COLO829 (cell line): ENCODE measurements at places on chromosomes 12 and 14.

DNA sequence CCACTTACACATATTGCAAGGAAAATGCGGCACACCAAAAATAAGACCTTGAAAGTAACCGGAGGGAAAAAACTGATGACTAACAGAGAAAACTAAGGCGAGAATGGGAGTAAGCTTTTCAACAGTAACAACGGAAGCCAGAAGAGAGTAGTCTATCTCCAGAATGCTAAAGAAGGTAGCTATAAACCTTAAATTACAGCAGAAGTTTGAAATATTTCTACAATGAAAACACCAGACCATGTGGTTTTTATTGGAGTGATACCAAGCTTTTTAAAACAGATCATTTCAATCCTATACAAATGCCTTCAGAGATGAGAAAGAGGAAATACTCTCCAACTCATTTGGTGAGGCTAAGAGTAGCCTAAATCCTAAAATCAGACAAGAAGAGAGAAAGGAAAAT lies 209.5 kb downstream of the ANO6 start:
- DNase-seq: no peak

DNA sequence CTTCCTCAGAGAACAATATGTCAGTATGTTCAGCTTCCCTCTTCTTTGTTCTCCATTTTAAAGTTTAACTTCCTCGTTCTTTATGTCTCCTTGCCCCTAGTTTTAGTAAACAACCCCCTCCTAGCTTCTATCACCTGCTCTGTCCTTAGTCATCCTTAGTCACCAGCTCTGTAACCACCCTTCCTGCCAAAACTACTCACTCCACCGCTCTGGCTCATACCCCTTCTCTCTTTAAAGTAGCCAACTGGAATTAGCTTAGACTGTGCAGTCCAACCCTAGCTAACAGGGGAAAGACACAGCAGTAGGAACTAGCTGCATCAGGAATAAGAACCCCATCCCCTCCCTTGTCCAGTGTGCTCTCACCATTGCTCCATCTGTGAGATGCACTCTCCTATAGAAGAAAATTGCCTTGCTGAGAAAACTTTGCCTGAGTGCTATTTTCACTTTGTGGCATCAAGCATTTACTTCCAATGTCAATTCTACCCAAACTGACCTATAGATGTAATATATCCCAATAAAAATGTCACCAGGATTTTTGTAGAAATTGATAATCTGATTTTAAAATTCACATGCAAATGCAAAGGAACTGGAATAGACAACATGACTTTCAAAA lies 603.2 kb downstream of the C12orf50 start:
- no peak for DNase-seq

DNA sequence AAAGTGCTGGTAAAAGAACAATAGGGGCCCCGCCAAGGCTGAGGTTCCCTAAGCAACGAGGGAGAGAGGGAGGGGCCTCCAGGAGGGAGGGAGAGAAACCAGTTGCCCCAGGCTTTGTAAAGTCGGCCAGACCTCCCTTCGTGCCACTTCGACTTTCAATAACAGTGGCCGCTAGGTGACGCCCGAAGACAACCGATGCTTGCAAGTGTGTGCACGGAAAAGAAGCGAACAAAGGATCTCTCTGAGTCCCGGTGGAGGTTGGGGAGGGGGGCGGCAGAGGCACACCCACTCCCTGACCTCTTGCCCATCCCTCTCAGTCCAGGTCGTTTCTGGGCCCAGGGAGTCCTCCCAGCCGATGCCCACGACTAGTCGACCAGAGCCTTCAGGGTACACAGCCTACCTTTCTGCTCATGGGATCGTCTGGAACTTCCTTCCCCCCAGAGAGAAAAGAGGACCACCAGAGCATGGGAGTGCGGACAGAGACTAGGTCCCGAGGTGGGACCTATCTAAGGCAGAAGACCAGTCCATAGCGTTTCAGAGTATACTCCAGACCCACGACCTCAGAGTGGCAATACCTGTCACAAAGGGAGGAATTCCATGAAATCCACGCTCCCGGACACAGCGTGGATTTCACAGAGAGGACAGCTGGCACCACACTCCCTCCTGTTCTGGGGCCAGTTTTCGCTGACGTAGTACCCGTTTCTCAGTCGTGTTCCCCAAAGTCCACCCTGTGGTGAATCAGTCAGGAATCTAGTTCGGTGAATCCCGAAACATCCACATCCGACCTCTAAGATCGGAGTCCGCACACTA lies 262.7 kb upstream of the ALG10B start:
- peak; percentile 72 for DNase-seq

DNA sequence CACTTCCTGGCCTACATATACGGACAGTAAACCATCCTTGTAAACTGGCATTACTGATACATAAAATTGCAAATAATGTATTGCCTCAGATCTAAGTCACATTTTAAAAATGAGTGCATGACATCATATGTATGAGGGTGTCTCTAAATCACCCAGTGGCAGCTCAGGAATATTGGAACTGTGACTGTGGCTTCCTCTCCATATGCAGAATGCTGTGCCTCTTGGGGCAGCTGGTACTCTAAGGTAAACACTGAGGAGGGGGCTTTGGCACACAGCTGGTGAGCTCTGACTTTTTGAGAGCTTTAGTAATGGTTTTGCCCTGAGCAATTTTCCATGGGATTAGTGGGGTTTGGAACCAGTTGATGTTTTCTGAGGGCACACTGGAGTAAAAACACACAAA lies 263.7 kb downstream of the BMP4 start:
- DNase-seq: no peak

DNA sequence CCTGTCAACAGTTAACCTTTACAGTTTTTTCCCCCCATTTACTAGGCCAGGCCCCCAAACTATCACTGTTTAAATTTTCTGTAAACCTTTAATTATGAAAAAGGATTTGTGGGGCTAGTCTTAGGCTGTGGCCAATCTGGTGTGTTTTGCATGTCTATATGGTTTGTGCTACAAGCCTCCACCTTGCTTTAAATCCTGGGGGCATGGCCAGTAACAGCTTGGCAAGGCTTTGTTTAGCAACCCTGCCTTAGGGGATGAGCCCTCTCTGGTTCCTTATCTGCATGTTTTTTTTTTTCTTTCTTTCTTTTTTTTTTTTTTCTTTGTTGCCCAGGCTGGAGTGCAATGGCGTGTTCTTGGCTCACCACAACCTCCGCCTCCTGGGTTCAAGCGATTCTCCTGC lies 102.7 kb downstream of the KCNMB4 start:
- no peak for DNase-seq

DNA sequence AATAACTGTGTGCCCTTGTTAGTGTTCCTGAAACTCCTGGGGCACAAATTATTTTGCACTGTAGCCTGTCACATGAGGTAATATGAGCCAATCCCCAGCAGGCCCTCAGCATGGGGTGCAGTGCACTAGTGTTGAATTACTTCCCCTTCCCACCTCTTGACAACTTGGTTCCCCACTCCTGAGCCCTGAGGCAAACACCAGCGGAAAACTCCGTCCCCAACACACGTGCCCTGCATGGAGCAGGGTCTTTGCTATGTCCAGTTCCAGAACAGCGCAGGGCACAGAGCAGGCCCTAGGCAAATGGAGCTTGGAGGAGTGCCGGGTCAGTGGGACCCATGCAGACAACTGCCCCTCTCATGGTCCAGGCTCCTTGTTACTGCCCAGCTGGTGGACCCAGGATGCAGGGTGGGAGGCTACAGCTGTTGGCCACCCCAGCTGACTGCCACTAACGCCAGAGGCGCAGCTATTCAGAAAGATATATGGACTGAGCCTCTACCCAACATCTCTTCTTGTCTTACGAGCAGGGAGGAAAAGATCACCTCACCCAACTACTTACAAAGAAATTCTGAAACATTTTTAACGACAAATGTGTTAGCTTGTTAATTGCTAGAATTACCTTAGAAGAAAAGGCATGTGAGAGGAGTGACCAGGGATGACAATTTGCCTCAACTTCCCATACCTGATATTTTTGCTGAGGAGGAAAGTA lies 71.6 kb downstream of the NT5DC3 start:
- no peak for DNase-seq

GRCh38 chr12:122166422-122167349 lies 7.3 kb downstream of the IL31 start:
- DNase-seq: no peak
